ENCODE measurements at places on chromosomes 1 and 21.

GRCh38 chr1:206947255-206947654 is 989 bp upstream of the PIGR start:
- no peak for DNase-seq

- DNase-seq = no peak
Measured at GRCh38 chr1:173869021-173869359, 810 bp downstream of the ZBTB37 start.

- DNase-seq = peak; percentile 61
Measured at GRCh38 chr1:167800251-167800650, 78.5 kb downstream of the MPZL1 start.

DNA sequence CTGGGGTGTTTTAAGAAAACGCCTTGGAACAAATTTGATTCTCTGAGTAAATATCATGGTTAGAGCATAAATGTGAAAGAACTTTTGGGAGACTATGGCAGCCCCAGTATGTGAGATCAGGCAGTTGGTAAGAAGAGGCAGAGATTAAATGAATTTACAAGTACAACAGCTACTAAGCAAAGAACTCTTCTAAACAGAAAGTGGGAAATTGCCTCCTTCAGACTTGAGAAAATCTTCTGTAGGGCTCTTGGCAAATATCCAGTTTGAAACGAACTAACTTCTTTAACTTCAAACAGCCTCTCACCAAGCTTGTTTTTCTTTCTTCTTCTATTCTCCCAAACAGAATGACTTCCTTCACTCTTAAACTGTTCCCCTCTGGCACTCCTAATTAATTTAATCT is 337.7 kb downstream of the SIPA1L2 start:
- DNase-seq = no peak

- DNase-seq = peak; percentile 23
Measured at GRCh38 chr1:162349635-162350330, 26.9 kb downstream of the SPATA46 start.

All from mesendoderm (in vitro differentiated cells).